ENCODE measurements at places on chromosomes 3 and 15.

GRCh38 chr3:72380193-72380592 is 468.1 kb downstream of the SHQ1 start:
- no peak for DNase-seq

DNA sequence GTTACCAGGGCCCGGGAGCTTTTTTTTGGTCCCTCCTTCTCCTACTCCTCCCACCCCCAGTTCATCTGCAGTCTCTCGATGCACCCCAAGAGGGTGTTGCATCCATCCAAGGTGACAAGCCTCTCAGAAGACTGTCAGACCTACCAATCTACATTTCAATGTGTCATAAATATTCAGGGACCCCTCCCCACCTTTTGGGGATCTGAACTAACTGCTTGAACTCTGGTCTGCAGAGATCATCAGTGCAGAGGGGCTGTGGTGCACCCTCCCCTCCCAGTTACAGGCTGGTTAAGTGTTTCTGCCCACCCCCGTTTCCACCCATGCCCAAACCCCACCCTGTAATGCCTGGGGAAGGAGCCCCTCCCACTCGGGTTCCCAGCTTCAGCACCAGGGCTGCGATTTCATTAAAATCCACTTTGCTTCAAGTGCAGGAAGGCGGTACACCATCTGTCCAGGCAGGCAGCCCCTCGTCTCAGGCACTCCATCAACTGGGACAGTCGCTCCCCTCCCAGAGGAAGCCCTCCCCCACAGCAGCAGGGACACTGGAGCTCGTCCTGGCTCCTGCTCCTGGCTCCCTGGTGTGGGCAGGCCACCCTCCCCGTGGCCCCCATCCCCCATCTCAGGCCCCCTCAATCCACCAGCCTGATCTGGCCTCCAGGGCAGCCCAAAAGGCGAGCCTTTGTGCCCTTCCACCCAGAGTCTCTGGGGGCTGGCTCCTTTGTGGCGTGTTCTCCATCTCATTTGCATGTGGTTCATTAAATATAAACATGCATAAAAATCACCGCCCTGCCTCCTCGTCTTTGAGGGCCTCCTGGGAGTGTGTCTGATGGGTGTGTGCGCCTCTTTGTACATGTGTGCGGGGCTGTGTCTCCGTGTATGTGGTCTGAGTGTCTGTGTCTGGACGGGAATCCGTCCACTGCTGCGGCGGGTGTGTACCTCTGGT is 32.3 kb downstream of the RNU5B-1 start:
- no peak for DNase-seq

GRCh38 chr3:8647137-8647985 is 2.8 kb upstream of the SSUH2 start:
- DNase-seq, result no peak

- DNase-seq, result no peak
These were observed 24.8 kb downstream of the REC114 start for GRCh38 chr15:73467758-73468157.

DNA sequence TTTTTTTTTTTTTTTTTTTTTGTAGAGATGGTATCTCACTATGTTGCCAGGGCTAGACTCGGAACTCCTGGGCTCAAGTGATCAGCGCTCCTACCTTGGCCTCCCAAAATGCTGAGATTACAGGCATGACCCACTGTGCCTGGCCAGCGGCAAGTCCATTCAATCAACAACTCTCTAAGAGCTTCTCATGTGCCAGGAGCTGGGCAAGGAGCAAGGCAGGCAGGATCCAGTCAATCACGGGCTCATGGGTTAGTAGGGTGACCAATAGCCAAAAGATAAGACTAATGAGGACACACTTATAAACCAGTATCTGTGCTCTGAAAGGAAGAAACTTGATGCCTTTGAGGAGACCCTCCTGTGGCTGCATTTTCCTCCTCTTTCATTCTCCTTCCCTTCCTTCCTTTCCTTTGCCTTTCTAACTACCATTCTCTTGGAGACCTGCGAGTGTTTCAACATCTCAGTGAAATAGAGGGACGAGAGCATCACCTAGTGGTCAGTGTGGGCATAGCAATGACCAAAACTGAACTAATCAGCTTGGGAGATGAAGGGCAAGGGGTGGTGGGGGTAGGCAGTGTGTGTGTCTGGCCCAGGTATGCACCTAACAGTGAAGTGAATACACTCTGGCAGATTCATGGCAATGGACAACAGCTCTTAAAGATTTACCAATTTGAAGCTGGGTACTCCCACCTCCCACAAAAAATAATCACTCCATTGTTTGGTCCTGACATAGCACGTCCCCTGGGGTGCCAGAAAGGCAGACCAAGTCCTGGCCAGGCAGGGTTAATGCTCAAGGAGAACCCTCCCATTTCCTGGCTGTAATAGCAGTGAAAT is 6.3 kb downstream of the RPP25 start:
- DNase-seq, result peak; percentile 57
